ENCODE measurements at places on chromosomes 4 and X. TPM values are rescaled to one million over a fixed set of nuclear protein-coding genes. Genes with fewer than 3 reads are reported as not detected.
A peak's percentile ranks its signal among the peaks of the same experiment; 100 is the strongest.

Gene MAGEA3
- polyA plus RNA-seq = 149 TPM

GRCh38 chr4:121156822-121157769, 7.0 kb downstream of the TNIP3 start:
- H3K4me3 ChIP-seq = no peak overlapping the region
- H3K4me1 ChIP-seq = no peaks in the 10 kb centered on the region
- no peaks in the 10 kb centered on the region for H3K36me3 ChIP-seq

DNA sequence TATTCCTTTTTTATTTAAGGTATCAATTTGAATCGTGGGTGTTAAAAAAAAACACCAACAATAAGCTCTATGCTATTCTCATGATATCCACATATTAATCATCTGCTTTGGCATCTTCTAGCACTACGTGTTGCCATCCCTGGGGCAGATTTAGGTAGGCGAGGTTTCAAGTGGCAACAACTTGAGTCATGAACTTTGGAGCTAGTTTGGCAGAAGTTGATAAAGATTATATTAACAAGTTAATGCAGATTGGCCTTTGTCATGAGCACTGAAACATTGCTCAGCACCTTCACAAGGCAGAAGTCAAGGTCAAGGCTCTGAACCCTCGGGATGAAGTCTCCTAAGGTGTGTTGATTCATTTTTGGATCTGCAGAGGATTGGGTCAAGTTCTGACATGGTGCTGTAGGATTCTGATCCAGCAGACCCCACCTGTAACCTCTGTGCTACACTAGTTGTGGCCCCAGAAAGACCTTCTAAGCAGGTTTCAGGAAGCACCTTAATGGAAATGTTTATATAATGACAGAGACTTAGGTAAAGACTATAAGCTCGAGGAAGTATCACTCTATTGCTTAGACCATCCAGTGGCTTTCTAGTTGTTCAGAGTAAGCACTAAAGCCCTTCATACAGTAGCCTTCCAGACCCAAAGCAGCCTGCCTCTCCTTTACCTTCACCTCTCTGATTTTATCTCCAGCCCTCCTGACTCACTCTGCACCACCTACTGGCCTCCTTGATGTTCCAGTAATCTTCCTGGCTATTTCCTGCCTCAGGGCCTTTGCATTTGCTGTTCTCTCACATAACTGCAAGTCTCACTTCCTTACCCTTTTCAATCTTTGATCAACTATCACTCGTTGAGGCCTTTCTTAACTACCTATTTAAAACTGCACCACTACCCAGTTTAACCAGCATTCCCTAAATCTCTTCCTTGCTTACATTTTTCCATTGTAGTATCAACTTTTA, 117.0 kb upstream of the SLC4A4 start:
- no peaks in the 10 kb centered on the region for H3K36me3 ChIP-seq
- no peak overlapping the region for H3K4me3 ChIP-seq
- H3K4me1 ChIP-seq = no peaks in the 10 kb centered on the region
- no peak for DNase-seq
- peaks cover 9% of the 10 kb centered on the region for H3K27me3 ChIP-seq

DNA sequence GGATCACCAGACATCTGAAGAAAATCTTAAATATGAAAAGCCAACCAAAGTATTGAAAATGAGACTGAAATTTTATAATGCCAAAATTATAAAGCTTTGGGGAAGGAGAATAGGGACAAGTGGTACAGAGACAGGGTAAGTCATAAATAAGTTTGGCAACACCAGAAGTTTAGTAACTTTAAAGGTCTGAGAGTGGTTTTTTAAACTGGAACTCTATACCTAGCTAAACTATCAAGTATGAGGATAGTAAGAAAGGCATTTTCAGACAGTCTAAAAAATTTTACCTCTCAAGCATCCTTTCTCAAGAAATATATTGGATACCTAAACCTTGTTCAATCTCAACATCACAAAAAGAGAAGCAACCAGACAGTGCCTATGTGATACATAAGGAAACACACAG, 92.4 kb downstream of the ANKRD17 start:
- H3K27me3 ChIP-seq = no peaks in the 10 kb centered on the region
- H3K4me1 ChIP-seq = no peaks in the 10 kb centered on the region
- DNase-seq = no peak
- peaks cover 90% of the 10 kb centered on the region for H3K36me3 ChIP-seq

DNA sequence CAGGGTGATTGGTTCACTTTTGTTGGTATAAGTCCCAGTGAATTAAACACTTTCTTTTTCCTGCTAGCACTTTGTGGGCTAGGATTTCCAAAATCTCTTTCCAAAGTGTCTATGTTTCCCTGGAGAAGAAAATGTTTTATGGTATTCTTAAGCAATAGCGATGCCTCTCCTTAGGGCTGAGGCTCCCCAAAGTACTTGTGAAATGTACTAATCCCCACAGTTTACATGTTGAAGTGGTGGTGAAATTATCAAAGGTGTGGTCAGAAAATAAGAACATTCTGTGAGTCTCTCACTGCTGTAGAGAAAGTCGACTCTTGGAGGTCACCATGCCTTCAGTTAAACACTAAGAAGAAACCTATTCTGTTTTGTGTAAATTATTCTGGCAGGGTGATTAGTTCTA, 51.5 kb upstream of the AMELX start:
- H3K27ac ChIP-seq = peak overlapping the region; percentile 29
- no peaks in the 10 kb centered on the region for H3K27me3 ChIP-seq
- peaks cover 9% of the 10 kb centered on the region for H3K4me1 ChIP-seq

- H3K4me1 ChIP-seq = no peaks in the 10 kb centered on the region
- H3K4me3 ChIP-seq = no peak overlapping the region
- H3K36me3 ChIP-seq = no peaks in the 10 kb centered on the region
- no peaks in the 10 kb centered on the region for H3K27me3 ChIP-seq
- DNase-seq = no peak
- no peak overlapping the region for H3K27ac ChIP-seq
These were observed 60.5 kb downstream of the SEC24D start for GRCh38 chr4:118775405-118775804.

Gene PABPC4L
- polyA plus RNA-seq = 0.41 TPM

- DNase-seq = no peak
- H3K4me3 ChIP-seq = no peak overlapping the region
- no peaks in the 10 kb centered on the region for H3K36me3 ChIP-seq
- H3K27me3 ChIP-seq = no peaks in the 10 kb centered on the region
These were observed 339.5 kb downstream of the DHX15 start for GRCh38 chr4:24244663-24245490.

DNA sequence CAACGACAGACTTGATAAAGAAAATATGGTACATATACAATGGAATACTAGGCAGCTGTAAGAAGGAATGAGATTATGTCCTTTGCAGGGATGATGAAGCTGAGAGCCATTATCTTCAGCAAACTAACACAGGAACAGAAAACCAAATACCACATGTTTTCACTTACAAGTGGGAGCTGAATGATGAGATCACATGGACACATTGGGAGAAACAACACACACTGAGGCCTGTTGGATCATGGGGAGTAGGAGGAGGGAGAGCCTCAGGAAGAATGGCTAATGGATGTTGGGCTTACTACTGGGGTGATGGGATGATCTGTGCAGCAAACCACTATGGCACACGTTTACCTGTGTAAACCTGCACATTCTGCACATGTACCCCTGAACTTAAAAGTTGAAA, 209.7 kb downstream of the SPRY1 start:
- H3K27ac ChIP-seq = no peak overlapping the region
- no peaks in the 10 kb centered on the region for H3K4me1 ChIP-seq
- no peak for DNase-seq
- H3K4me3 ChIP-seq = no peak overlapping the region
- no peaks in the 10 kb centered on the region for H3K27me3 ChIP-seq

DNA sequence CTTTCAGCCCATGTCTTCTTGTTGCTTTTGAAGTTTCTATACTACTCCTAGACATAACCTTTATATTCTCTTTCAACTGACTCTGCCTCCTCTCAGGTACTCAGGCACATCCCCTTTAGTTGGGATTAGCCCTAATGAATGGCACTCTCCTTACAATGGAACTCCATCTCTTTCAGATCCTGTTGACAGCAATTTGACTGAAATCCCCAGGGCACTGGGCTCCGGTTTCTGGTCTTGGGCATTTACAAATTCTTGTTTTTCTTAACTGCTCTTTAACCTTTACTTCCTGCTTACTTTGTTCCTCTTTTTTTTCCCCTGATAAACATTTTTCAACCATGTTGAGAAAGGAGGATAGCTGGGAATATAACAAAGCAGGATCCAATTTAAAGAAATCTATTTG, 68.9 kb downstream of the ENOX2 start:
- no peak overlapping the region for H3K27ac ChIP-seq
- no peaks in the 10 kb centered on the region for H3K27me3 ChIP-seq
- no peak overlapping the region for H3K4me3 ChIP-seq
- DNase-seq = no peak

DNA sequence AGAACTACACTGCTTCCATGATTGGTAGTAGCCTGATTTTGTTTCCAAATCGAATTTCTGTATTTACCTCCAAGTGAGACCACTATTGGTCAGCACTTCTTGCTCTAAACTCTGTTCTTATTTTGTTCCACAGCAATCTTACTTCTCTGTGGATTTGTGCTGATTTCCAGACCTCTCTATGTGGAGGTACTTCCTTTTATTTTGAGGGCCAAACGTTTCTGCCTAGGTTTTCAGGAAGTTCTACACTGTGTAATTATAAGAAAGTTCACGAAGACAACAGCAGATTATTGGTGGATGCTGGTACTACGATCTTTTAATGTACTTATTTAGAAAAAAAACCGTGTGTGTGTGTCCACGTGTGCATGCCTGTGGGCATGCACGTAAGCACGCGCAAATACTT, 46.7 kb downstream of the DTHD1 start:
- no peaks in the 10 kb centered on the region for H3K36me3 ChIP-seq
- H3K4me3 ChIP-seq = no peak overlapping the region
- H3K27me3 ChIP-seq = no peaks in the 10 kb centered on the region

Gene NEUROG2
- polyA plus RNA-seq = 0.07 TPM

GRCh38 chr4:85166318-85166717, 199.8 kb upstream of the WDFY3 start:
- H3K27ac ChIP-seq = no peak overlapping the region
- H3K4me1 ChIP-seq = no peaks in the 10 kb centered on the region
- no peak overlapping the region for H3K4me3 ChIP-seq
- DNase-seq = no peak
- H3K36me3 ChIP-seq = no peaks in the 10 kb centered on the region
